ENCODE measurements at places on chromosomes 6 and 20. TPM values are rescaled to one million over a fixed set of nuclear protein-coding genes. Genes with fewer than 3 reads are reported as not detected.
A peak's percentile ranks its signal among the peaks of the same experiment; 100 is the strongest.

Gene CALHM4
- not detected for total RNA-seq

Gene EGFL8
- 15.5 TPM for total RNA-seq

Gene PAK5
- total RNA-seq = not detected

Gene PSMA7
- 258 TPM for total RNA-seq

Gene HLA-F
- 66.5 TPM for total RNA-seq

Gene BPIFB2
- total RNA-seq = not detected

Gene MCCD1
- total RNA-seq = not detected

Gene ADGB
- total RNA-seq = not detected

GRCh38 chr6:170069611-170070010 is 221.3 kb downstream of the DLL1 start:
- DNase-seq = no peak

- no peak for DNase-seq
Observed at GRCh38 chr20:58597249-58597891, 53.7 kb upstream of the STX16 start.

- no peak for DNase-seq
Observed at GRCh38 chr6:28757429-28758045, 166.2 kb downstream of the TRIM27 start.

GRCh38 chr6:111589366-111589765 is 16.3 kb downstream of the TRAF3IP2 start:
- DNase-seq = no peak

DNA sequence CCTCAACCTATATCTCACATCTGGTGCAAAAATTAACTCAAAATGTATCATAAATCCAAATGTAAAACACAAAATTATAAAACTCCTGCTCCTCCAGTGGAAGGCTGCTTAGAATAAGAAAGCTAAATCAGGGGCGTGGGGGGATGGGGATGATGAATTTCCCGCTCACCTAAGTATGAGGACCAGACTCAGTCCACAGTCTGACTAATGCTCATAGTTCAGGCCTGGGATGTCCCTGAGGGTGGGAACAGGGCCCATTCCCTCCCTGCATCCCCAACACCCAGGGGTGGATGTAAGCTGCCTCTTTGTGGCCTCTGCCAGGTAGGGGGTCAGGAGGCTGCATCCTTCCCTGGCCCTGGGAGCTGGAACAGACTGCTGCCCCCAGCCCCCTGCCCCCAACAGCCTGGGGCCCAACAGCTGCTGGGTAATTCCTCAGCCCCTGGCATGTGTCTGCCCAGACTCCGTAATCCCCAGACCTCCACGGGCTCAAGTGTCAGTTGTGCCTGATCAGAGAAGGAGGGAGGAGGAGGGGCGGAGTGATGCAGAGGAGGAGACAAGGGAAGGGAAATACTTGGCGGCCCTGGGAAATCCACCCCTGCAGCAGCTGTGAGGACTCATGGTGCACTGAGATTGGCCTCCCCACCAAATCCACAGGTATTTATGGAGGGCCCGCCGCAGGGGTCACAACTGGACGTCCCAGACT is 224.5 kb downstream of the PREX1 start:
- peak; percentile 69 for DNase-seq

DNA sequence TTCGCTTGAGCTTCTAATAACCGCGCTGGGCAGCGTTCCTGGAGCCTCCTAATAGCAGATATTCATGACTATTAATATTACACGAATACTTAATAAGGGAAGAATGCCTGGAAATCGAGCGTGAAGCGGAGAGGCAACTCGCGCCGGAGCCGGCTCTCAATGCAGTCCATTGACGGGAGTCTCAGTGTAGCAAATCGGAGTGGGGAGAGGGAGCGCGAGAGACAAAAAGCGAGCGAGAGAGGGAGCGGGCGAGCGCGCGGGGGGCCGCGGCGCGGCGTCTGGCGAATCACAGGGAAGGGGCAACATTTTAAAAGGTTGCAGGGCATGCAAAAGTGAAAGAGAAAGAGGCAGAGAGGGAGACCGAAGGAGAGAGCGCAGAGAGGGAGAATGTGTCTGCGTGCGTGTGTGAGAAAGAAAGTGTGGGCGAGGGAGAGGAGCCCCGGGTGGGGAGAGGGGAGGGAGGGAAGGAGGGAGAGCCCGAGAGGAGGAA is 2.9 kb downstream of the TFAP2A start:
- DNase-seq = no peak

- DNase-seq = no peak
Observed at GRCh38 chr20:38320221-38320620, 16.3 kb downstream of the BPI start.

DNA sequence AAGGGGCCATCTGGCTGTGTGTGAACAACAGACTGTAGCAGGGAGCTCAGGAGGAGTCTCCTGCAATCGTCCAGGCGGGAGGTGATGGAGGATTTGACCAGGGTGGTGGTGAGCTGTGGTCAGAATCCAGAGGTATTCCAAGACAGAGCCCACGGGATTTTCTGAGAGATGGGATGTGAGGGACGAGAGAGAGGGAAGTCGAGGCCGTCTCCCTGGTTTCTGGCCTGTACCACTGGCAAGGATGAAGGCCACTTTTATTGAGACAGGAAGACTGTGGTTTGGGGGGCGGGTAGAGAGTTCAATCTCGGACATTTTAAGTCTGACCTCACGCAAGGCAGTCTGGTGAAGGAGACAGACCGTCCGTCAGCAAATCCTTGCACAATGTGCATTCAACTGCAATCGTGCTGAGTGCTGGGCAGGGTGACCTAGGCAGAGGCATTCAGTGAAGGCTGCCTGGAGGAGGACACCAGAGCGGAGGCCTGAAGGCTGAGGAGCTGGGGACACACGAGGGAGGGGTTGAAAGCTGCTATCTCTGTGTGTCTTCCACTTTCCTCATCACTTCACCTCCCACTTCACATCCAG is 53.9 kb downstream of the PREX1 start:
- no peak for DNase-seq

GRCh38 chr20:45052698-45053429 is 48.1 kb downstream of the KCNS1 start:
- DNase-seq = no peak

DNA sequence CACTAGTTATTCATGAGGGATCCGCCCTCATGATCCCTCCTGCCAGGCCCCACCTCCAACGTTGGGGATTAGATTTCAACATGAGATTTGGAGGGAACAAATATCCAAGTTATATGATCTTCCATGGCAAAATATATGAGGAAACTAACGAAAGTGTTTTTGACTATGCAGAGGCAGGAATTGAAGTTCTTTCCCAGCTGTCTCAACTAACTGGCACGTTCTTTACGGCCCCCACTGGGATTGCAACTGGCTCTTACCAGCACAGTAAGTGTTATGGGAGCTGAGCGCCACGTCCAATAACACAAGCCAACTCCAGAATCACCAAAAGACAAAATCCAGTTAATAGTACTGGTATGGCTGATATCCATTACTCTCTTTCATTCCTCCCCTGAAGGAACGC is 66.6 kb downstream of the ECT2L start:
- no peak for DNase-seq

- DNase-seq = no peak
Observed at GRCh38 chr20:58500256-58500655, 14.9 kb downstream of the APCDD1L start.

- no peak for DNase-seq
Observed at GRCh38 chr6:83294676-83295075, 101.5 kb downstream of the RWDD2A start.

GRCh38 chr6:49030251-49031020 is 432.6 kb downstream of the MMUT start:
- DNase-seq = no peak

GRCh38 chr20:24769878-24770627 is 179.0 kb upstream of the CST7 start:
- DNase-seq = peak; percentile 77

DNA sequence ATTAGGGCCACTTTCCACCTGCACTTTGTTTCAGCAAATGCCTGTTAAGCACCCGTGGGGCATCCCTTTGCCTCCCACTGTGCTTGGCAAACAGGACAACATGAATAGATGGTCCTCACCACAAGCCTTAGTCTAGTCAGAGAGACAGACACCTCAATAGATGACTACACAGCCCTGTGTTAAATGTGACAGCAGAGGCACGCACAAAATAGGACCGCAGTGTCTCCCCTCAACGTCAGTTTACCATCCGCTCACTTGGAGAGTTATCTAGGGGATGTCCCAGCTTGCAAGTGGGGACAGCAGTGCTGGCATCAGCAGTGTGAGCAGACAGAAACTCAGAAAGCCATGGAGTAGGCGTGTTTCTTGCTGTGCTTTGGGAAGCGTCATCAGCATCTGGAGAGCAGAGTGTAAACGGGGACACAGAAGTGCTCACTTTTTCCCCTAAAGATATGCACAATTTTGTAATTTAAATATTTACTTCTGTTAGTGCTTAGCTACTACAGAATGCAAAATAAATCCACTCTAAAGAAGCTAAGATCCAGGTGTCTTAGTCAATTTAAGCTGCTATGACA is 66.0 kb upstream of the TXNDC5 start:
- no peak for DNase-seq

GRCh38 chr6:161658211-161658610 is 384.4 kb upstream of the AGPAT4 start:
- no peak for DNase-seq
